ENCODE measurements at places on chromosomes 12 and 14.

- no peak for DNase-seq
Observed at GRCh38 chr14:68147303-68147702, 327.7 kb downstream of the RAD51B start.

DNA sequence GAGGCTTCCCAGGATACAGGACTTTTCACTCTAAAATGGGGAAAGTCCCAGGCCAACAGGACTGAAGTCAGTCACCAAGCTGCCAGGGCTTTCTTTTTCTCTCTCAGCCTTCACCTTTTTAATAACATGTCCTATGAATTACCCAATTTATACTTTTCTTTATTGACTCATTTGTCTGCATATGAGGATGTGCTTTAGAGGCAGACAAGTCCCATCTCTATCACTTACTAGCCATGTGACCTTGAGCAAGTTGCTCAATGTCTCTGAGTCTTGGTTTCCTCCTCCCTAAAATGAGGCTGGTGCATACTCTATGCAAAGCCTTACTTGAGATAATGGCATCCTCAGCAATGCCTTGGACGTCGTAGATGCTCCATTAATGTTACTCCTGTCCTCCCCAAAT is 98.1 kb upstream of the TMPO start:
- no peak for DNase-seq

- DNase-seq, result no peak
Observed at GRCh38 chr12:127401005-127401404, 866.0 kb upstream of the TMEM132C start.

- no peak for DNase-seq
Observed at GRCh38 chr12:82919388-82920054, 232.8 kb downstream of the TMTC2 start.

- no peak for DNase-seq
Observed at GRCh38 chr12:81337886-81338285, 260.0 kb downstream of the ACSS3 start.

- no peak for DNase-seq
Observed at GRCh38 chr12:105477873-105478272, 147.4 kb downstream of the C12orf75 start.

DNA sequence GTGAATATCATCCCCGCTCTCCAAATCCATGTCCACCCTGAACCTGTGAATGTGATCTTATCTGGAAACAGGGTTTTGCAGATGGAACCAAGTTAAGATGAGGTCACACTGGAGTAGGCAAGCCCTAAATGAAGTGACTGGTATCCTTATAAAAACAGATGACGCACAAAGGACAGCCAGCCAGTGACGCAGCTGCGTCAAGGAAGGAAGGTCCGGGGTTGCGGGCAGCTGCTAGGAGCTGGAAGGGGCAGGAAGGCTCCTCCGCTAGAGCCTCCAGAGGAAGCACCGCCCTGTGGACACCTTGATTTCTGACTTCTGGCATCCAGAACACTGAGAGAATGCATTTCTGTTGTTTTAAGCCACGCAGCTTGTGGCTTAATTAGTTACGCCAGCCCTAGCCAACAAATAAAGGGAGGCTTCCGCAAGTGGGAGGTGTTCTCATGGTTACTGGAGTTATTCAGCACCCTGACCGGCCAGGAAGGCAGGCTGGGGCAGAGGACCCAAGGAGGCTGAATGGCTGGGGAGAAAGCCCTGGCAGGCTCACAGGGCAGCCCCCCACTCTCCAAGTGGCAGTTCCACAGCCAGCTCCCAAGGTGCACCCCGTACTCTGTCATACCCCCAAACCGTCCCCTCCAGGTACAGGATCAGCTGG is 127.6 kb upstream of the NCOR2 start:
- DNase-seq, result no peak

DNA sequence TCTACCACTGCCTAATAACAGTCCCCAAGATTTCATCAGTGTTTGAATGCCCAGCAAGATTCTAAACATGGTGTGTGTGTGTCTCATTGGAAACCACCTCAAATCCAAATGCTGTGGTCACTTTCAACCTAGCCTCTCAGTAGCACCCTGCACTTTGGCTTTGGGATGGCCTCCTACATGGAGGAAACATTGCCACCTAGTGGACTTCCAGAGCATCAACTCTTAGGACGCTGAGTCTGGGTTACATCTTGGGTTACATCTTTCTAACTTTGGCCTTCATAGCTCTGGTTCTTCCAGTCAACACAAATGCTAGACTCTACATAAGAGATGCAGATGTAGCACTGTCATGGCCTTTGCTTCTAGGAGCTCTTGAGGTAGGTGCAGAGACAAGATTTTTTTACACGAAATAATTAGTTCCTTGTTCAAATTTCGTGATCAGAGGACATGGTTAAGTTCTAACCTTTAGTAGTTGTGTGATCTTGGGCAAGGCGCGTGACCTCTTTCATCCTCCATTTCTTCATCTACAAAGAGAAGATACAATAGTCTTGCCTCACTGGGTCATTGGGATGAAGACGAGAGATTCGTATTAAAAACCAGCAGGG is 113.5 kb upstream of the VASH1 start:
- peak; percentile 8 for DNase-seq

- DNase-seq, result no peak
Observed at GRCh38 chr14:64170181-64170580, 124.0 kb downstream of the ESR2 start.

- DNase-seq, result no peak
Observed at GRCh38 chr14:22482782-22483553, 106.1 kb downstream of the DAD1 start.

- DNase-seq, result no peak
Observed at GRCh38 chr12:2335513-2335912, 282.7 kb downstream of the CACNA1C start.

DNA sequence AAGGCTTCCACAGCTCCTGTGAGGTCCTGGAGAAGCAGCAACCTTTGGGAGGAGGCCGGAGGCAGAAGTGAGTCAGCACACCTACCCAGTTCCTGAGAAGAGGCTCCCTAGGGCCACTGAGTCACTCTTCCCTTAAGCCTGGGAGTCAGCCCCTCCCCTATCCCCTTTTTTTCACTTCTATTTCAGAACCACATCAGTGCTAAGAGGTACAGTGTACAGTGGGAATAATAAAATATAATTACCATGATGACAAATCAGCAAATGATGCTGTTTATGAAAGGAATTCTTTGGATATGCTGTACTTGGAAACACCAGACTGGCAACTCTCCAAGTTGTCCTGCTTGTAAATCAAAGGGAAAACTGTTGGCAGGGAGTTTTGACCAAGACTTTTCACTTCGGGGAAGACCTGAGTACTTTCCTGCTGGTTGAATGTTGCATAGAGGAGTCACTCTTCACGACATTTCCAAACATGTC is 7.8 kb upstream of the TBPL2 start:
- peak; percentile 31 for DNase-seq

- no peak for DNase-seq
Observed at GRCh38 chr14:51293149-51293911, 53.3 kb downstream of the TMX1 start.

GRCh38 chr14:101823511-101824120 is 62.1 kb downstream of the PPP2R5C start:
- DNase-seq, result peak; percentile 73

DNA sequence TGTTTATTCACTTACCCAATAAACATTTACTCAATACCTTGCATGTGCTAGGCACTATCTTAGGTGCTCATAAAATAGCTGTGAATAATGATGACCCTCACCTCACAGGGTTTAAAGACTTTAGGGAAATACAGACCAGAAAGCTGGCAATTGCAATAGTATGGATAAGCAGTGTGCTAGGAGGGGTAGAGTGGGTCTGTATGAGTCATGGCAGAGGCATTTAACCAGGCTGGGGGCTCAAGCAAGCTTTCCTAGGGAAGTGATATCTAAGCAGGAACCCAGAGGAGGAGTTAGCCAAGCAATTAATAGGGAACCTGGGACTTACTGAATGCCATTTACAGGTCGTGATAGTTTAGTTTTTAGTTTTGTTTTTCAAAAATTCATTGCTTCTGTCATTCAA is 123.9 kb upstream of the CCDC198 start:
- no peak for DNase-seq

- no peak for DNase-seq
Observed at GRCh38 chr12:20264608-20265114, 103.7 kb upstream of the PDE3A start.

- no peak for DNase-seq
Observed at GRCh38 chr14:23984891-23985602, 3.7 kb upstream of the DHRS4L2 start.

- DNase-seq, result no peak
Observed at GRCh38 chr12:85606455-85606854, 229.8 kb downstream of the RASSF9 start.

DNA sequence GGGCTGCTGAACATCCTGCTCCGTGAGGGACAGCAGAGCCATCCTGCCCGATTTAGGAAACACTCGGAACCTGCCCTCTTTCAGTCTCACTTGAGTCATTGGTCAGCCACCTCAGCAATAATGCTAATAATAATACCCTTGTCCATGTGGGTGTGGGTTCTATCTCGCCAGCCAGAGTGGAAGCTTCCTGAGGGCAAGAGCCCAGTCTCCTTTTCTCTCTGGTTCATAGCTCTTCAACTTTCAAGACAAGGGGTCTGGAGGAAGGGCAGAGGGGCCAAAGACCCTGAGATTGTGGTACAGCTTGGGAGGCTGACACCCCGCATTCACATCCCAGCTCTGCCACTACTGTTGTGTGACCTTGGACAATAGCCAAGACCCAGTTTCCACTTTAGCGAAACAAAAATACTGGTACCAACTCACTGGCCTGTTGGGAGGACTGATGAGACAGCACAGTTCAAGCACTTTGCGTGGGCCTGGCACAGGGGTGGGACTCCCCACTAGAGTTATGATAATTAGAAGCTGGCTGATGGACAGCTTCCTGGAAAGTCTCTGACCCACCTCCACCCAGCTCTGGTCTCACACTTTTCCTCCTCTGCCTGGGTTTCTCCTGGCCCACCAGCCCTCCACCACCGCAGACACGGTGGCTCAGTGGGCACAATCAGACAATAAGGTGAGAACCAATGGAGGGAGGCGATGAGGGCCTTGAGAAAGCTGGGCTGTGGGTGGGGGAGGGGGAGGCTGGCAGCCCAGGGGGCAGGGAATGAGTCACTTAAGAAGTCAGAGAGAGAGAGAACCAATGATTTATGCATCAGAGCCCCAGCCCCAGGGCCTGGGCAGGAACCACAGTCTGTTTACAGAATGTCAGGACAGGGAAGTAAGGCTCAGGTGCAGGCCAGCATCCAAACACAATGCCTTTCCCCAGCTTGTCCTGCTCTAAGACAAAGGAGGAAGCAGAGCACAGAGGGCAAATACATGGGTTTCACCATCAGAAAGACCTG is 9.6 kb downstream of the FAIM2 start:
- no peak for DNase-seq

DNA sequence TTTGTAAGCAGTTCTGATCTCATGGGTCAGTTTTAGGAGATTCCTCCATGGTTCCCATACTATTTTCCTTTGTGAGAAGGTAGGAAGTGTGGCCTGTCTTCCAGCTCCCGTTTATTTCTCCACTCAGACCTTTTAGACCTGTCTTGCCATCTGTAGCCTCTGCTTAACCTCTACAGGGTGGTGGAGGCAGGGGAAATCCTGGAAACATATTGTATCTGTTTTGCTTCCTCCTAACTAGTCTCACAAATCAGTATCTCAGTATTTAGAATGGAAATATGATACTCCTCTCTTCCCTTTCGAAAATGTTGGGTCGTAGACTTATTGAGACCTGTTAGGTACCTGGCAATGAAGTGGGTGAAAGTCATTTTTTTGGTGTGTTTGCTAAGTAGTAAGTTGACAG is 399.4 kb upstream of the RGS6 start:
- DNase-seq, result no peak

- DNase-seq, result no peak
Observed at GRCh38 chr12:122355706-122356105, 66.8 kb downstream of the CLIP1 start.

DNA sequence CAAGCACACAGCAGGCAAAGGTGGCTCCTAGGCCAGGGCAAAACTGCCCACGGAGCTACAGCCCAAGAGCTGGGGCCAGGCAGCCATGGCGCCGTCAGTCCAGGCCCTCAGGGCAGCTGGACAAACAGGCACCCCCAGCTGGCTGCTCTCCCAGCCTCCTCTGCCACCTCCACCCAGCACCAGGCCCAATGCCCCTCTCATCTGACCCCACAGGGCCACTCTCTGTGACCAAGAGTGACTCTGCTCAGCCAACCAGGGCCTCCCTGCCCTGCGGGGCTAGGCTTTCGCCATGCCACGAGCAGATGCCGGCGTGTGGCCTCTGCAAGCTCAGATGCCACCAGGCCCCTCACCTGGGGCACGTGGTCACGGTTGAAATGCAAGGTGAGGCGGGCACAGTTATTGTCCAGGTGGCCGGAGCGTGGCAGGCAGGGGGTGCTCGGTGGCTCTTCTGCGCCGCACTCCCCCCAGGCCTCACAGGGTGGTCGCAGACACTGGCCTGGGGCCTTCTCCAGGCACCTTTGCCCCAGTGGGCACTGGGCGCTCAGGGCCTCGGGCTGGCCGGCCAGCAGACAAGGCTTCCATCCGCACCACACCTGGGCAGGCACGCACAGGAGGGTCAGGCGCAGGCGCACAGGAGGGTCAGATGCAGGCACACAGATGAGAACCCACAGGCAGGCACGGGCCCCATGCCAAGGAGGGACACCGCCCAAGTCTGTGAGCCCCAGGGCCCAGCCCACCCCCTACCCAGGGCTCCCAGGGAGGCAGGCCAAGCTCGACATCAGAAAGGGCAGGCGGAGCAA is 23.0 kb downstream of the JAG2 start:
- DNase-seq, result no peak

GRCh38 chr12:113273053-113273725 is 51.9 kb downstream of the TPCN1 start:
- no peak for DNase-seq

DNA sequence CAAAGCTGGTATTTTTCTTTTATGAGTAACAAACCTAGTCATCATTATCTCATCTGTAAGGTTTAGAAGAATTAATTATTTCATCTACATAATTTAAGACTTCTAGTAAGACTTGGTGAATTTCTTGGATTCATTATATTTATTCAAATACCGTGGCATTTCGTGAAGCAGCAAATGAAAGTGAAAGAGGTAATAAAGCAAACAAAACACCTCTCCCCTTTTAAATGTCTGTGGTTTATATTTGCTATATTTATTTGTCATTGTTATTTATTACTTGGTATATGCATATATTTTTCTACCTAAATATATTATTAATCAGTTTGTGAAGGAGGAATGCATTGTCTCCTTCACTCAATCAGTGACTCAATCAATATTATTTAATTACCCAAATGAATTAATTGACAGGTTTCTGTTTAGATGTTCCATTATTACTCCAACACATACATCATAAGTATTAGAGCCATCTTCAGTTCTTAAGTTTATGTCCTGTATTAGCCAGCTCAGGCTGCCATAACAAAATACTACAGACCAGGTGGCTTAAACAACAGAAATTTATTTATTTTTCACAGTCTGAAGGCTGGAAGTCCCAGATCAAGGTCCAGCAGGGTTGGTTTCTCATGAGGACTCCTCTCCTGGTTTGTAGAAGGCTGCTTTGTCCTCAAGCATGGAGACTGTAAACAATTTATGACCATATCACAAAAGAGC is 6.6 kb downstream of the CFAP54 start:
- DNase-seq, result no peak

- no peak for DNase-seq
Observed at GRCh38 chr12:100554608-100555077, 18.8 kb upstream of the GAS2L3 start.

- no peak for DNase-seq
Observed at GRCh38 chr14:74350928-74351323, 2.7 kb downstream of the VRTN start.

- no peak for DNase-seq
Observed at GRCh38 chr14:58353516-58354299, 42.0 kb upstream of the TOMM20L start.

GRCh38 chr14:83697099-83697498 is 1832.8 kb upstream of the FLRT2 start:
- no peak for DNase-seq

- DNase-seq, result no peak
Observed at GRCh38 chr14:64110802-64111201, 183.4 kb downstream of the ESR2 start.

- DNase-seq, result no peak
Observed at GRCh38 chr12:42982828-42983227, 393.3 kb upstream of the PRICKLE1 start.

All from stimulated activated CD4-positive, alpha-beta T cell treated with anti-CD3 and anti-CD28 coated beads, TNF-alpha, amount 100 ng/mL, for 48 hours (primary cell).